ENCODE measurements at places on chromosomes 5 and 9.

DNA sequence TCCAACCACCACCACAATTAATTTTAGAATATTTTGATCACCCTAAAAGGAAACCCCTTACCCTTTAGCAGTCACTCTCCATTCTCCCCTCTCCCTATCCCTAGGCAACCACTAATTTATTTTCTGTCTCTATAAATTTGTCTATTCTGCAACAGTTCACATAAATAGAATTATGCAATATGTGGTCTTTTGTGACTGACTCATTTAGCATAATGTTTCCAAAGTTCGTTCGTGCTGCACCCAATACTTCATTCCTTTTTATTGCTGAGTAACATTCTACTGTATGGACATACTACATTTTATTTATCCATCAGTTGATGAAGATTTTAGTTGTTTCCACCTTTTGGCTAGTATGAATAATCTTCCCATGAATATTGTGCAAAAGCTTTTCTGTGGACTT lies 18.2 kb upstream of the CDC20B start:
- no peak for DNase-seq

GRCh38 chr5:6522331-6522730 lies 73.7 kb downstream of the UBE2QL1 start:
- no peak for DNase-seq

DNA sequence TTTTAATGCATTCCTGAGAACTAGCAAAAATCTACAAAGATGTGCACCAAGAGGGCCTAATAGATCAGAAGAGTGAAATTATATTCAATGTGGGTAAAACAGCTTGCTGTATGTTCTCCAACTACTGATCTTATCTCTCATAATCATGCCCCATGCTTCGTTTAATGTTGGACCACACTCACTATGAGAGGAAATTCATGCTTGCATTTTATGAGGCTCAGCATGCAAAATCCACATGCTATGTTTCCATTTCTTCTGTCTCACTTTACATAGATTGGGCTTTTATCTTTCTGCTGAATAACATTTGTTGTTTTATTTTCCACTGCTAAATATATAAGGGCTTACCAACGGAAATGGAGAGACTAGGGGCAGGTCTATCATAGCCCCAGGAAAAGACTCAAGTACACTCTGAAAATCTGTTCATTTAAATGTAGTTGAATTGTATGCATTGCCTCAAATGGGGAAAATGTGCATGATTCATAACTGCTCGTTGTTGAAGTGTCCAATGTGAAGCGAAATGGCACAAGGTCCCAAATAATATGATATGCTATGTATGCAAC lies 474.2 kb downstream of the EFNA5 start:
- no peak for DNase-seq

- DNase-seq: no peak
Observed at GRCh38 chr9:104740621-104741020, 6.9 kb upstream of the NIPSNAP3A start.

DNA sequence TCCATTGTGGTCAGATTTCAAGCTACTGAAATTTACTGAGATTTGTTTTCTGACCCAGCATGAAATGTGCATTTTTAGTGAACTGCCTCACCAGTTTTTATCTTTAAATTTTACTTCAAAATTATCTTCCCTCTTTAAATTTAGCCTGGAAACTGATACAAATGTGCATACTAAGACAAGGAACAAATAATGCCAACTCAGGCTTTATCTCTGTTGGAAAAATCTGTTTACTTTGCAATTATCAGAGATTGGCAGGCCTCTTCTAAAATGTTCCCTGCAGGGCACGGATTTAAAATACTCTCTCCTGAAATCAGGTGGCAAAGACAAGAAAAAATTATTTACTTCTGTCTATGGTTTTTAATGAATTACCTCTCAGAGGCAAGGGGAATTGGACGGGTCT lies 151.0 kb upstream of the PTCH1 start:
- DNase-seq: no peak

GRCh38 chr5:87755360-87755759 lies 342.6 kb upstream of the CCNH start:
- no peak for DNase-seq

DNA sequence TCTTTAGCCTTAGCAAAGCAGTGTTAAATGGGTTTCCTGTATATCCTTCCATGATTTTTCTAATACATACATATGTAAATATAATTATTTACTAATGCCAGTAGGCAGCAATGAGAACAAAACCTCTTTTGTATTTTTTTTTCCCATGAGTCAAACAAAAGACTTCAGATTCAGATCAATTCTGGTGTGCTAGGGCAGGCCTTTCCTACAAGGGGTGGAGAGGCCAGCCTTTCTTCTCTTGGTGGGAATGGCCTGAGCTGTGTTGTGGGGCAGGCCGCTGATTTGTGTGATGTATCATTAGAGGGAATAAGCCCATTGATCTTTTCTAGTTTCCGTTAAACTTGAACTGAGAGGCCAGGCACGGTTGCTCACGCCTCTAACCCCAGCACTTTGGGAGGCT lies 115.5 kb upstream of the DMRT1 start:
- DNase-seq: no peak

All from GM10248 (cell line).